ENCODE measurements at places on chromosomes 1 and 21. TPM values are rescaled to one million over a fixed set of nuclear protein-coding genes. Genes with fewer than 3 reads are reported as not detected.
A peak's percentile ranks its signal among the peaks of the same experiment; 100 is the strongest.

DNA sequence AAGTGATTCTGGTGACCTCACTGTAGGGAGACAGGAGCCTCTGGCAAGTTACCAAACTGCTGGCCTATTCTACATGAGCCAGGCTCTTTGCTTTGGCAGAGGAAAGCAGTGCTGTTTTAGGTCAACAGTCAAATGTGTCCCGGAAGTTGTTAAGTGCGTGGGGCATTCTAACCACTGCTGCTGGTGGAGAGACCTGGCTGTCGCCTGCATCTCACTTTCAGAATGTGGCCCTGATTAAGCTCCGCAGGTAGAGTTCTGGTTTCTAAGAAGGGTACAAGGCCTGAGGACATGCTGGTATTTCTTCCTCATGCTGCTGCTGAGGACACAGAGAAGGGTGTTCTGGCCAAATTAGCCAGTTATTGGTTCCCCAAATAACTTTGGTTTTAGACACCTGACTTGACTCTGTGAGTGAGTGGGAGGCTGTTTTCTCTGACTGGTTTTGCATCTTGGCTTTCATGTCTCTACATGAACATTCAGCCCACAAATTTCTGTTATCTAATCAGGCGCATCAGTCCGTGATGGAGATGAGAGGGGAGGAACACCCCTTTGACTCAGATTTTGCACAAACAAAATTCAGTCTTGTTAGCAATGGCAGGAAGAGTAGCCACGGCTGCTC, 120.8 kb downstream of the LMO4 start:
- H3K36me3 ChIP-seq: no peaks in the 10 kb centered on the region
- H3K27me3 ChIP-seq: no peaks in the 10 kb centered on the region
- H3K4me1 ChIP-seq: no peaks in the 10 kb centered on the region
- no peak overlapping the region for H3K27ac ChIP-seq

GRCh38 chr1:25018110-25018735, 88.1 kb upstream of the RUNX3 start:
- peaks cover 9% of the 10 kb centered on the region for H3K4me1 ChIP-seq
- no peaks in the 10 kb centered on the region for H3K27me3 ChIP-seq
- H3K27ac ChIP-seq: no peak overlapping the region
- no peak for DNase-seq
- H3K36me3 ChIP-seq: no peaks in the 10 kb centered on the region

DNA sequence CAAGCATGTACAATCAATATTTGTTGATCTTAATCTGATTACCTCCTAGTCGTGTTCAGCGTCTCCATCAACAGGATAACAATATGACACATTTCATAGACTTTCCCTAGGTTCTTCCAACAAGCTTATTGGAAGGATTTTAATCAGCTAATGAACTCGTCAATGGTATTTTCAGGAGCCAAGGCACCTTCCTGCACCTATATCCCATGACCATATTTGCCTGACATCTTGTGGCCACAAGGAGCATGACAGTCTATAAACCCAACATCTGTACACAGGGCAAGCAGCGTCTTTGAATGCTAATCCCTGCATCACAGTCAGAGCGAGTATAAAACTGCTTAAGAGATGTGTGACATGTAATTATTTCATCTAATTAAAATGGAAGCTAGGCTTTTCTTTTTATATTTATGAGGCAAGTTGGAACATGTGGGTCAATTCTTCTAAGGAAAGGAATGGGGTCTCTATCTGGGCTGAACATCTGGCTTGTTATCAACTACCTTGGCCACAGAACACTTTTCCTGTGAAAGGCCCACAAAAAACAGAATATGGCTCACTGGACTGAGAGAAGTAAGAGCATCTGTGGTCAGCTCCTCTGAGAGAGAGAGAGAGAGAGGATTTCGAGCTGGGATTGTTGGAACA, 388.8 kb downstream of the NTNG1 start:
- H3K4me3 ChIP-seq: no peak overlapping the region
- DNase-seq: peak; percentile 68

DNA sequence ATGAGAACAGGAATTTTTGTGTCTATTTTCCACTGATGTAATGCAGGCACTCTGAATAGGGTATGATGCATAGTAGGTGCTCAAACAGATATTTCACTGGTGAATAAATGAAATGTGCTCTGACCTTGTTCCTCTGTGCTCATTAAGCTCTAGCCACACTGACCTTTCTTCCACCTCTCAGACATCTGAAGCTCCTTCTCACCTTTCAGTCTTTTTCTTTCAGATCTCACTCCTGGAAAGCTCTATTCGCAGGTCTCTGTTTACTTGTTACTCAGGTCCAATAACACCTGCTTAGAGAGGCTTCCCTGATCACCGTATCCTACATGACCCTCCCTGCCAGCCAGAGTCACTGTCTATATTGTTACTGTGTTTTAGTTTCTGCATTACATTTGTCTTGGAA, 59.2 kb upstream of the IVNS1ABP start:
- H3K27me3 ChIP-seq: no peaks in the 10 kb centered on the region
- H3K36me3 ChIP-seq: no peaks in the 10 kb centered on the region
- no peak for DNase-seq
- no peak overlapping the region for H3K27ac ChIP-seq
- no peak overlapping the region for H3K4me3 ChIP-seq
- H3K4me1 ChIP-seq: peaks cover 34% of the 10 kb centered on the region

DNA sequence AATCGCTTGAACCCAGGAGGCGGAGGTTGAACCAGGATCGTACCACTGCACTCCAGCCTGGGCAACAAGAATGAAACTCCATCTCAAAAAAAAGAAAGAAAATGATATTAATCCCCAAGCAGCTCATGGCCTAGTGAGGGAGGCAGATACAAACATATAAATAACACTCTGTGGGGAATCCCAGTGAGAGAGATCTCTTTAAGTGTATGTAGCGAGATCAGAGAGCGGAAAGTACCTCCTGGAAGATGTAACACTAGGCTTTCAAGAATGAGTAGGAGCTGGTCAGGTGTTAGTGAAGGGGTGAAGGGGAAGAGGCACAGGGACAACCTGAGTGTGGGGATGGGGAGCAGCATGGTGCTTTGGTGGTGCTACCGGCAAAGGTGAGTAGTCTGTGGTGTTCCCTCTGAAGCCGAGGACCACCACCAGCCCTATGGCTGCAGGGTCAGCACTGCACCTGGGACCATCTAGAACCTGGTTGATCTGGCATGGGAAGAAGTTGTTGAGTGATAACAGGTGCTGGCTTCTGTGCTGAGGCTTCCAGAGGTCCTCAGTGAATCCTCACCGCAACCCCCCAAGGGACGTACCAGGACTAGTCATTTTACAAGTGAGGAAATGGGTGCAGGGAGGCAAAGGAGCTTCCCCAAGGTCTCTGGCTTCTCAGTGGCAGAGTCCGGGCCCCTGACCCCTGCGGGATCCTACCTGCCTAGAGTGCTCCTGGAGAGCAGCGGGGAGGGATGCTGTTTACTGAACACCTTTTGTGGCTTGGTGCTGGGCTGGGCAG, 367.6 kb upstream of the VAMP3 start:
- no peak for DNase-seq
- no peaks in the 10 kb centered on the region for H3K36me3 ChIP-seq
- H3K27ac ChIP-seq: no peak overlapping the region

DNA sequence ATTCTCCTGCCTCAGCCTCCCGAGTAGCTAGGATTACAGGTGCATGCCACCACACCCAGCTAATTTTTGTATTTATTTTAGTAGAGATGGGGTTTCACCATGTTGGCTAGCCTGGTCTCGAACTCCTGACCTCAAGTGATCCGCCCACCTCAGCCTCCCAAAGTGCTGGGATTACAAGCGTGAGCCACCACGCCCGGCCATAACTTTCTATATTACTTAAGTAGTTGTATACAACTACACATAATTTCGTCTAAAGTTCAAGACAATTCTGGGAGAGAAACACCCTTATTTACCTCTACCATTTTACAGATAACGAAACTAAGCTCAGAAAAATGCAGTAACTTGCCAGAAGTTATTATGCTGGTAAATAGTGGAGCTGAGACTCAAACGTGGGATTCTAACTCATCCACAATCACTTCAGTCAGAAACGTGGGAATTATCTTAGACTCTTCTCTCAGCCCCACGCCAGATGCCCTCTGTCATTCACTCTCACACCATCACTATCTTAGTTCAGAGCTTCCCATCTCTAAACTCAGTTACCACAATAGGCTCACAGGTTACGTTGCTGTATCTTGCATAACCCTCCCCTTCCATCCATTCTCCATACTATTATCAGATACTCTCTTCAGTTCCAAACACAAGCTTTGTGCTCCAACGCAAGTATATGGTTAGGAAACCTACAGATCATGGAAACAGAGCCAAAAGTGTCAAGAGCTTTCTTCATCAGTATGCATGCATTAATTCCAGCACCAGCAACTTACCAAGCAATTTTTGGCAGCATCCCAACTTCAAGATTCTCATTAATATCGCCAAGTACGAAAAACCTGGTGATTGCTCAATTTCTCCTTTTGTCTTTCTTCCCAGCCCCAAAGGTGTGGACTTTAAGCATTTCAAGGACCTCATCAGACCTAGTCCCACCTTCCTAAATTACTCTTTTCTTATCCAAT, 69.3 kb downstream of the RERE start:
- H3K36me3 ChIP-seq: no peaks in the 10 kb centered on the region
- DNase-seq: peak; percentile 19
- no peak overlapping the region for H3K4me3 ChIP-seq
- H3K4me1 ChIP-seq: peaks cover 13% of the 10 kb centered on the region

GRCh38 chr1:101039245-101039644, 13.7 kb upstream of the DPH5 start:
- peaks cover 5% of the 10 kb centered on the region for H3K4me1 ChIP-seq
- H3K4me3 ChIP-seq: no peak overlapping the region
- H3K27ac ChIP-seq: no peak overlapping the region
- H3K27me3 ChIP-seq: no peaks in the 10 kb centered on the region
- DNase-seq: no peak

GRCh38 chr1:38872401-38873026, 634 bp downstream of the MYCBP start:
- H3K4me1 ChIP-seq: peaks cover 14% of the 10 kb centered on the region
- H3K4me3 ChIP-seq: peak overlapping the region; percentile 93
- no peaks in the 10 kb centered on the region for H3K27me3 ChIP-seq
- H3K36me3 ChIP-seq: no peaks in the 10 kb centered on the region
- DNase-seq: peak; percentile 26

- H3K4me1 ChIP-seq: no peaks in the 10 kb centered on the region
- H3K27ac ChIP-seq: no peak overlapping the region
- H3K27me3 ChIP-seq: no peaks in the 10 kb centered on the region
- peaks cover 20% of the 10 kb centered on the region for H3K36me3 ChIP-seq
Observed at GRCh38 chr1:5954964-5955363, 37.3 kb downstream of the NPHP4 start.

DNA sequence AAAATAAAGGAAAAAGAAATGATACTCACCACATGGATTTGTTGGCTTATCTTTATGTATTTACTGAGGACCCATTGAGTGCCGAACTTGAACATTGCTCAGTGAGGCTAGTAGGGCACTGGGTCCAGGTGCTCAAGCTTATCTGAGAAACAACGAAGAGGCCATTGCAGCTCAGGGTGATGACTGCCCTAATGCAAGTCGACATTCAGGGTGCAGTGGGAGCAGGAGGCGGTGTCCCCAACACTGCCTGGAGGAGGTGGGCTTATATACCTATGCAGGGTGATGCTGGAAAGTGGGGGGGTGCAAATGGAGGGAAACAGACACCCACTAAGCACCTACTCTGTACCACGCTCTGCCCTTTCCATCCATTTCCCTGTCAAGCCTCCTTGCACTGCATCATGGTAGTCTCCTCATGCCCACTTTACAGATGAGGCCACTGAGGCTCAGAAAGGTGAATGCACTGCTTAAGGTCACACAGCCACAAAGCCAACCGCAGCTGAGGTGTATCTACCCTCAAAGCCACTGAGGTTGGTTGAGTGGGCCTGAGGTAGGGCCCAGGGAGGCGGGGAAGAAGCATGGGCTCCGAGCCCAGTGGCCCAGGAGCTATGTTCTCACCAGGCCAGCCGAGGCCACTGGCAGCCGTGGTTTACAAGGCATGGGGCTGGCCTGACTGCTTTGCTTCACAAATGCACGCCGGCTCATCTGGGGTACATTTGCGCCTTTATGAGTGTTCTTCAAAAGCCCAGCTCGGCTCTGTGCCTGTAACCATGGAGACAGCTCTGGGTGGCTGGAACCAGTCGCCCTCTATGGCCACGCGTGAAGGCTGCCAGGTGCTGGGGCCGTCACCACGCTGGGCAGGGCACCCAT, 103.8 kb downstream of the EPHB2 start:
- no peak overlapping the region for H3K4me3 ChIP-seq
- no peak for DNase-seq
- H3K4me1 ChIP-seq: no peaks in the 10 kb centered on the region
- no peaks in the 10 kb centered on the region for H3K36me3 ChIP-seq
- H3K27ac ChIP-seq: no peak overlapping the region
- no peaks in the 10 kb centered on the region for H3K27me3 ChIP-seq

DNA sequence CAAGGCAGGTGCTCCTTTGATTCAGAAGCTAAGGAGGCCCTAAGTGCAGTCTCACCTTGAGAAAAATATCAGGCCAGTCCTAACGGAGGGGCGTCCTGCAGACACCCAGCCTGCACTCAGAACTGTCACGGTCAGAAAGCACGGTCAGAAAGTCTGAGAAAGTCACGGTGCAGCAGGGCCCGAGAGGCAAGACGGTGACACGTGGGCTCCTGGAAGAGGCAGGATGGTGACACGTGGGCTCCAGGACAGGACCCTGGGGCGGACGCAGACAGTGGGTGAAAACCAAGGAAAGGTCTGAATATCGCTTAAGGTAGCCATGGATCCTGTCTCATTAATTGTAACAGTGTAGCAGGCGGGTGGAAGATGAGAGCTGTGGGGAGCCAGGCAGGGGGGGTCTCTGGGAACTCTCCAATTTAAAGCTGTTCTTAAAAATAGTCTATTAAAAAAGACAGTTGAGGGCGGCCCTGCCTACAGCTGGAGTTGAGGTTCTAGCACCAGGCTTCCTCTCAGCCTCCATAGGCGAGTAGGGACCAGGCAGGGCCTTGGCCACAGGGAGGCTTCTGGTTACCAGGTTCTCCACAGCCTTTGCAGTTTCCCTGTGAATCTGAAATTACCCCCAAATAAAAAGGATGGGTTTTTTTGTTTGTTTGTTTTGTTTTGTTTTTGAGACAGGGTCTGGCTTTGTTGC, 65.2 kb downstream of the FAAP20 start:
- no peaks in the 10 kb centered on the region for H3K36me3 ChIP-seq
- H3K4me3 ChIP-seq: no peak overlapping the region
- no peak for DNase-seq
- H3K27ac ChIP-seq: no peak overlapping the region

DNA sequence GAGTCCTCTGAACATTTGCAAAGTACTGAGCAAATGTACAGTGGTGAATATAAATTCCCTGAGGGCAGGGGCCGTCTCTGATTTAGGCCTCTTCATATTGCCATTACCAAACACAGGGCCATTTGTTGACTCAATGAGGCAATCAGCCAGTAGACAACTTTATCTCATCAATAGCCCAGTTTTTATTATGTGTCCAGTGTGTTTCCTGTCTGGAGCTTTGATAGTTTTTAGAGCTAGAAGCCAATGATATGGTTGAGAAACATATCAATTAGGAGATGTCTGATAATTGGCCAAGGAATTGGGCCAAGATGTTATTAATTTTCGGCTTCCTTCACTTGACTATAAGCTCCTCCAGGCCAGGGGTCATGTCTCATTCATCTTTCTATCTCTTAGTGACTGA, 163.0 kb downstream of the ROR1 start:
- H3K4me1 ChIP-seq: no peaks in the 10 kb centered on the region
- H3K27ac ChIP-seq: no peak overlapping the region
- H3K36me3 ChIP-seq: no peaks in the 10 kb centered on the region
- H3K27me3 ChIP-seq: no peaks in the 10 kb centered on the region
- no peak for DNase-seq

Gene FHAD1
- total RNA-seq: 1.4 TPM

Gene KCNJ9
- total RNA-seq: not detected

Gene LORICRIN
- not detected for total RNA-seq

Gene LRP8
- total RNA-seq: 54.4 TPM

Gene GIPC2
- not detected for total RNA-seq

Gene PIGC
- total RNA-seq: 57.5 TPM

Gene CD34
- not detected for total RNA-seq

Gene AMIGO1
- total RNA-seq: 2.7 TPM
